ENCODE measurements at places on chromosomes 3 and 15. TPM values are rescaled to one million over a fixed set of nuclear protein-coding genes. Genes with fewer than 3 reads are reported as not detected.

The TM4SF1 gene
- 246 TPM for total RNA-seq

DNA sequence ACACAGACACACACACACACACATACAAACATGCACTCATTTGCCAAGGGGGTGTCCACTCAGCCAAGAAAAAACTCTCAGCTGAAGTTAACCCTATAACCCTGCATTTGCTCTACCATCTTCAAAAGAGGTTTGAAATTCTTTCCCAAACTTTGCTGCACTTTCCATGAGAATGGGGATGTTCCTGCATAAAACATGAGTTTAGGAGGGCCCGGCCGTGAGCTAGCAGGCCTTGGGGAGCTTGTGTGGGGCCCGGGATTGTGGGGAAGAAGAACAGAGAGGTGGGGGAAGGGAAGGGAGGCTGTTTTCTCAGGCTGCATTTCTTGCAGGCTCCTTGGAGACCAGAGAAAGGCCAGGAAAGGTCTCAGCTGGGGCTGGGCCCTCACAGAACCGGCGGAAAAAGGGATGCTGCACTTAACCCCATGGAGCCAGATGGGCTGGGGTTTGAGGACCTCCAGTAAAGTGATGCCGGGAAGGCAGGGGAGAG is 40.8 kb downstream of the SEMA5B start:
- no peak for DNase-seq

- DNase-seq: no peak
Observed at GRCh38 chr3:19652336-19652735, 281.7 kb downstream of the EFHB start.

GRCh38 chr3:12222775-12223485 is 64.2 kb upstream of the TIMP4 start:
- DNase-seq: peak; percentile 77

DNA sequence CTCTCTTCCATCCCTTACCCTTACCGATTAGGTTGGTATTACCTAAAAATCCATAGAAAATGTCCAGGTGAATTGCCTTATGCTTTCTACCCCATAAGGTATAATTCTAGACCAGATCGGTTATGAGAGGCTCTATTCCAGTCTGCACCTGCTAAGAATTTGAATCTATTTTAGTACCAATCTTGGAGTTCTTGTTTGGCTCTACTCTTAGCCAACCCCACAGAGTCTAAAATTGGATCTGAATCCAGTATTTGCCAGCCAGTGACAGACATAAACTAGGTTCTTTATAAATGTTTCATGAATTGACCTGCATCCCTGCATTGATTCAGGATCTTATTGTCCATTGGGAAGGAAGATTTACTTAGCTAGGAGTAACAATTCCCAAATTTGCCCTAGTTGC is 6.5 kb downstream of the KLHL24 start:
- DNase-seq: no peak

Measured in mammary epithelial cell (primary cell).